ENCODE measurements at places on chromosomes 7 and 10.

DNA sequence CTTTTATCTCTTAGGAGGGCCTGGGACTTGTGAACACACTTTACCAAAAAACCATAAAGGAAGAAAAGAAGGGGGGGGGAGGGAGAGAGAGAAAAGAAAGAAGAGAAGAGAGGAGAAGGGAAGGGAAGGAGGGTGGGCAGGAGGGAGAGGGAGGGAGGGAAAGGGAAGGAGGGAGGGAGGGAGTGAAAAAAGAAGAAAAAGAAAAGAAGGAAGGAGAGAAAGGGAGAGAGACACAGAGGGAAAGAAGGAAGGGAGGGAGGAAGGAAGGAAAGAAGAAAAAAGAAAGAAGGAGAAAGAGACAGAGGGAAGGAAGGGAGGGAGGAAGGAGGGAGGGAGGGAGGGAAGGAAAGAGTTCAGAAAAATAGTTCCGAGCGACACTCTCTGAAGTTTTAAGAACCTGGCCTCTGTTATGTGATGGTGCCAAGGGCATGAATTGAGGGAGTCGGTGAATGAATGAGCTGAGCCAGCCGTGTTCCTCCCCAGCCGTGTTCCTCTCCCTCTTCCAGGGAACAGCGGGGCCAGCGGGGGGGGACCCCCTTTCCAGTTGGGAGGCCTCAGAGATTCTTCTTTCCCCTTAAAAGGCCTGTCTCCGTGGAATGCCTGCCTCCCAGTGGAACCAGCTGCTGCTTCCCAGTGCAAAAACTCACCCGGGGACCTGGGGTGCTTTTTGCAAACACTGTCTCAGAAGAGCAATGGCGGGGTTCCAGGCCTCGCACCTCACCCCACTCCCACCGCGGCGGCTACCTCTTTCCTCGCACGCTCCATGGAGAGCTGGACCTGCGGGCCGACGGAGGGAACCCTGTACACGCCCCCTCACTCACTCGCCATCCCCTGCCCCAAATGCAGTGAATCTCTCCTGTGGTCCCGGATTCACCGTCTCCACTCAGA is 84.1 kb downstream of the FOXL3 start:
- no peak for DNase-seq

DNA sequence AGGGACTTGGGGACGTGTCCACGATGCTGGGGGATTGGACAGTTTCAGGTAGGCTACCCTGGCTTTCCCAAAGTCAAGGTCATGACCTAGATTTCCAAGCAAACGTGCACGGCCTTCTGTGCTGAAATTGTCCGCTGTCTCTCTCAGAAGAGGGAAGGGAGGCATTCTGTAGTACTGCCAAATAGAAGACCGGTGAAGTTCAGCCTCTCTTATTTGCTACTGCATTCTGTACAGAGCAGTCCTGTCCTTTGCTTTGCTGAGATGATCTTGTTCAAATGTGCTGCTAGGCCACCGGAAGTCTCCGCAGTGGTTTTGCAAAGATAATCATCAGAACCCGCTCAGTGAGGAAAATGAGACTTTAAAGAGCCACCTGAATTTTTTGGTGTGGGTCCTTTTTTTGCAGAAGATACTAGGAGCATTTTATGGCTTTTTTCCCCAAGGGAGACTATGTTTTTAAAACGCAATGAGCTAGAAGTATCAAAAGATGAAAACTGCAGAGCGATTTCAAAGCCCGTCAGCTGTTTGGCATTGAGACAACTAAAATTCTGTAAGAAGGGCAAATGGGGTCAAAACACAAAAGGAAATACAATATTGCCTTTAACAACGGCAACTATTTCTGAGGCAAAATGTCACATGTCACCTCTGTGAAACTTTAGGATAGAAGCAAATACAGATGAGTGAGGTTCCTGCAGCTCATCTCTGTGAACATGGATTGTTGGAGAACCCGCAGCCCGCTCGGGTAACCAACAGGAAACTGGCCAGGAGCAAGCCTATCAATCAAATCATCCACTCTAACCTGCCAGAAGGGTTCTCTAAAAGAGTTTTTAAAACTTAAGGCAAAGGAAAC is 1.3 kb upstream of the NMT2 start:
- no peak for DNase-seq

DNA sequence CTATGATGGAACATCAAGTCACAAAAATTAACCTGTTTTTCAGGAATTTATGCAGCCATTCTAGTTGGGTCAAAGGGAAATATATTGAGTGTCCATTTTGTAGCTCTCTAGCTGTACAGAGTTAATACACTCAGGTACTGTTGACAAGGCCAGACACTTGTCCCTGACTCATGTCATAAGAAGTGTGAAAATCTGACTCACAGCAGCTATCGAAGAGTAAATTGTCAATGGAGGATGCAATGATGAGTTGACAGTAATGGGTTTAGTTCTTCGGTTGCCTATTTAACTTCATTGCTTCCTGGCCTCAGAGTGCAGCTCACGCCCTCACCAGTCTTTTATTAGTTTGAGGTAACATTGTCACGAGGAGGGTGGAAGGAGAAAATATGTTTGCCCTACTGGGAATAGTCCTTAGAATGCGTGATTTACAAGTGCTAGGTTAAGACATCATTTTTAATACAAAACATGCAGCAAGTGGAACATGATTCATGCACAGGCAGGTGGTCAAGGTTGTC is 255.1 kb downstream of the XPNPEP1 start:
- no peak for DNase-seq

GRCh38 chr10:115082506-115082905 is 10.7 kb upstream of the ATRNL1 start:
- DNase-seq = no peak

DNA sequence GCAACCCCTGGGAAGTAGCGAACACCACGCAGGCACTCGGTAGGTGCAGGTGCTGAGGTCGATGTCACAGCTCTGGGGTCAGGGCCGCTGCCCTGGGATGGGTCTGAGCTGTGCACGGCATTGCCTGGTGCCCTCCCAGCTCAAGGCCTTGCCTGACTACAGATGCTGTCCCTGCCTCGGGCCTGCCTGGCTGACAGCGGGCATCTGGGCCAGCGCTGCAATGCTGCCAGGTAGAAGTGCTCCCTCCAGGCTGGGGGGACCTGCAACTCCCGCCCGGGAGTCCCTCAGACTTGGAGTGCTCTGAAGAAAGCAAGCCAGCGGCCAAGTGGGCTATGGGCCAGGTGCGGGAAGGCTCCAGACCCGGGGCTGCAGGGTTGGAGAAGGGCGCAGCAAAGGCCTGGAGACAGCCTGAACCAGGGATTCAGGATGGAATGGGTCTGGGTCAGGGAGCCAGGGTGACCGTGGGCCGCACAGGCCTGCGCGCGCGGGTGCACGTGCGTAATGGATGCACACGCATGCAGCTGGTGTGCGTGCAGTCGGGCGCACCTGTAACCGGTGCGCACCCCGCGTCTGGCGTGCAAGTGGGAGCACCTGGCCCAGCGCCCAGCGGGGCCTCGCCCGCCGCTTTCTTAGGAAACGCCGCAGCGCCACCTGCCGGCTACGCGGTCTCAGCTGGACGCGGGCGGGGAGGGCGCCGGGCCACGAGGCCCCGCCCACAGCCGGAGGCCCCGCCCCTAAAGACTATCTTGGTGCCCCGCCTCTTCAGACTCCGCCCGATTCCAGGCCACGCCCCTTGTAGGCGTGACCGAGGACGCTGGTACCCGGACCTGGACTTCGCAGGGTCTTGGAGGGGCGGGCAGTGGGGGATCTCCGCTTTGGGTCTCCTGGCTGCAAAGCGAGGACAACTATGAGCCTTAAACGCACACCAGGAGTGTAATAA is 46.7 kb downstream of the MICALL2 start:
- DNase-seq = peak; percentile 93

DNA sequence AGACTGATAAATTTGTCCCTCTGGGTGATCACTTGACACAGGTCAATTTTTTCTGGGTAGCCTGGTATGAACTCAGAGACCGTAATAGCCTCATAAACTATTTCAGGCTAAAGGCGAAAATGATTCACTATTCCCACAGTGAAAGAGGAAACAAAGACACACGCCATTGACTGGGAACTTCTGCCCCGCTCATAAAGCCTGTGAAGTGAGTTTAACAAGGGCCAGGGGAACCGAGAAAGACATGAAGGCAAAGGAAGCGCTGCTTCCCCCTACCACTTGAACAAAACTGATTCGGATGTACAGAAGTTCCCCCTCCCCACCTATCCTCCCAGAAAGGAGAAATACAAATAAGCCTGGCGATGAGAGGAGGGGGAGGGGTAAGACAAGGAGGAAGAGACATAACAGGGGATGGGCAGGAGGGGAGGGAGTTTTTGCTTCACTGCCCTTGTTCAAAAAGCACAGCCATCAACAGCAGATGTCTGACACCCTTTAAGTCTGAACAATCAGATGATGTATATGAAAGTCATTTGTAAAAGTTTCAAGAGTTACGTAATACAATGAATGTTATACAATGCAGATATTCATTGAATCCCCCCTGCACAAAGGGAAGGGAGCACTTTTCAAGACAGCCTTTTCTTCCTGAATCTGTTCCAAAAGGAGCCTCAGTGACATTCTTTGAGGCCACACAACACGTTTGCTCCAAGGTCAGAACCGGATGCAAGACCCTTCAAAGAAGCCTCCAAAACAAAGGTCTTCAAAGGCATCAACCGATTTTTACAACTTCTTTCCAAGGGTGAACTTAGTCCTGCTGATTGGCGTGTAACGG is 734 bp downstream of the ABCB4 start:
- DNase-seq = peak; percentile 86

GRCh38 chr10:99785646-99786045 is 3.2 kb downstream of the ABCC2 start:
- no peak for DNase-seq

DNA sequence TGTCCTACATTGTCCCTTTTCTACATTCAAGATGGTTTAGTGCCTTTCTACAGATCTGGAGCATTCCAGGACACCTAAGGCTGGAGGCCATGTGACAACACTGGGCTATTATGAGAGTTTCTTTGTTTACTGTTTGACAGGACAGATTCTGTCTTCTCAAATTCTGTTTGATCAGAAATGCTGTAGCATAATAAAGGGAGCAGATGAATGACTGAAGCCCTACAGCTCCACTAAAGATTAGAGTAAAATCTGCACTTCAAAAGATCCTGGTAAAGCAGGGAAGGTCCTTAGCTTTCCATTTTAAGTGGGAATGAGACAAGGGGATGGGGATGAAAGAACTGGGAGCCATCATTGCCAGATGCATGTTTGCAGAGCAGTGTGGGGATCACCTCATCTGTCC is 38.4 kb downstream of the TMEM229A start:
- no peak for DNase-seq

- DNase-seq = no peak
Observed at GRCh38 chr7:47734287-47734948, 152.5 kb upstream of the TNS3 start.

DNA sequence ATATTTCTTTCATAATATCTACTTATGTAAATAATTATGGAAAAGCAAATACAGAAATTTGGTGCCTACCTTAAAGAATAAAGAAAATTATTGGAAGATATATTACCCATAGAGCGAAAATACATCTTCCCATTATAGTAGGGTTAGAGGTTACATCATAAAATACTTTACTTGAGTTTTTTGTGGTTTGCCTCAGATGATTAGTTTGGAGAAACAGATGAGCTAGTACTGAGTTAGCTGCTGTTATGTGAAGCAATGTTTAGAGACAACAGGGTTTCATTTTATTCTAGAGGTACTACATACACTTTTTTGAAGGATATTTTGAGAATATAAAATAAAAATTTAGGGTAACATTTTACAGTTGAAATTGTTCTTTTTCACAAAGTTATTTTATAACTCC is 2.9 kb upstream of the MLLT10 start:
- peak; percentile 7 for DNase-seq

- no peak for DNase-seq
Observed at GRCh38 chr7:159097661-159098423, 46.8 kb downstream of the VIPR2 start.

DNA sequence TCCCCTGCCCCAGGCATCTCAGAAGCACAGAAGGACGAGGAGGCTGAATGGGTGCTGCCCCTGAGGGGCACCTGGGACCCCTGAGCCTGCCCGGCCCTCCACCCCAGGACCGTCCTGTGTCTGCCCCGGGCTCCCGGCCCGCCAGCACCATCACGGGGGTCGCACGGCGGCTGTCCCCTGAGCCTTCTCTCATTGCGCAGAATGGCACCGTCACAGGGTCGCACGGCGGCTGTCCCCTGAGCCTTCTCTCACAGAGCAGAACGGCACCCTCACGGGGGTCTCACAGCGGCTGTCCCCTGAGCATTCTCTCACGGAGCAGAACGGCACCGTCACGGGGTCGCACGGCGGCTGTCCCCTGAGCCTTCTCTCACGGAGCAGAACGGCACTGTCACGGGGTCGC is 31.5 kb downstream of the FAM20C start:
- no peak for DNase-seq

- peak; percentile 90 for DNase-seq
Observed at GRCh38 chr10:26378861-26379294, 59.3 kb upstream of the APBB1IP start.

DNA sequence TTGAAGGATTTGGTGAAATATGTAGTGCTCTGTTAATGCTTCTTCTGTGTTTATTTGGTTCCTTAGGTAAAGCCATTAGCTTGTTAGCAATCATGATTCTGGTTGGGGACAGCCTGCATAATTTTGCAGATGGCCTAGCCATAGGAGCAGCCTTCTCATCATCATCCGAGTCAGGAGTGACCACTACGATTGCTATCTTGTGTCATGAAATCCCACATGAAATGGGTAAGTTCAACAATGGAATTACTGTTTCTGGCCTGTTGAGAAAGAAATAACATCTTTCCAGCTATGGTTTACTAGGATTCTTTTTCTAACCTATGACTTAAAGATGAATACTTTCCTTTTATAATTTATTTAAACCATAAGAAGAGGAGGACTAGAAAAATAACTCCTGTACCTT is 48.9 kb downstream of the SLC39A12 start:
- DNase-seq = no peak

DNA sequence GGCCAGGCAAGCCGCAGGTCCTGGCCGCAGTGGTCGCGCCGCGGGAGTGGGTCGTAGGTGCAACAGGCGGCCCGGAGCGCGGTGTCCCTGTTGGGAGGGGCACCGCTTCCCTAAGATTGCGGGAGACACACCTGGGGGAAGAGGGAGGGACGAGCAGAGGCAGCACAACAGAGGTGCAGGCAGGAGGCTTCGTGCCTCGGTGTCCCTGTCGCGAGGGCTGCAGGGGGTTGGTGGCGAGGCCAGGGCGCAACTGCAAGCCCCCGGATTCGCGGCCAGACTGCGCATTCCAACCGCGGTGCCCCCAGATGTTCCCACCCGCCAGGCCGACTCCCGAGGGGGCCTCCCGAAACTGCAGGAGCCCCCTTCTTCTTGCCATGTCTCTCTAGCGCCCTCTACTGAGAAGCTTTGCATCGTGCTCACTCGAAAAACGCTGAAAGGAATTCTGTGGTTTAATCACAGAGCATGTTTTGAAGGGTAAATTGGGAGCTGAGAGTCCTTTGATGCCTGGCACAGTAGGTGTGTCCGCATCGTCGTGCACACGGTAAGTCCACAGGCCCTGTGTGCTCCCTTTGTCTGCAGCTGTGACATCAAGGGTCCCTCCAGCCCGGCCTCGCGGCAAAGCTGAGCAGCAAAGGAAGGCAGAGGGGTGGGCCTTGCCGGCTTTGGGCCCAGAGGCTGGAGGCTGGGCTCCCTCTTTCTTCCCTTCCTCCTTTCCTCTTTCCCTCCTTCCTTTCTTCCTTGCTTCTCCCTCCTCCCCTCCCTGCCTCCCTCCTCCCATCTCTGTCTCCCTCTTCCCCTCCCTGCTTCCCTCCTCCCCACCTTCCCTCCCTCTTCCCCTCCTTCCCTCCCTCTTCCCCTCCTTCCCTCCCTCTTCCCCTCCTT is 6.2 kb upstream of the MBL2 start:
- DNase-seq = peak; percentile 22

- DNase-seq = no peak
Observed at GRCh38 chr7:13911909-13912308, 77.6 kb downstream of the ETV1 start.

Data from inflammatory macrophage (primary cell).